ENCODE measurements at places on chromosomes 3 and 15. TPM values are rescaled to one million over a fixed set of nuclear protein-coding genes. Genes with fewer than 3 reads are reported as not detected.

The DISP2 gene
- total RNA-seq = 5.3 TPM

DNA sequence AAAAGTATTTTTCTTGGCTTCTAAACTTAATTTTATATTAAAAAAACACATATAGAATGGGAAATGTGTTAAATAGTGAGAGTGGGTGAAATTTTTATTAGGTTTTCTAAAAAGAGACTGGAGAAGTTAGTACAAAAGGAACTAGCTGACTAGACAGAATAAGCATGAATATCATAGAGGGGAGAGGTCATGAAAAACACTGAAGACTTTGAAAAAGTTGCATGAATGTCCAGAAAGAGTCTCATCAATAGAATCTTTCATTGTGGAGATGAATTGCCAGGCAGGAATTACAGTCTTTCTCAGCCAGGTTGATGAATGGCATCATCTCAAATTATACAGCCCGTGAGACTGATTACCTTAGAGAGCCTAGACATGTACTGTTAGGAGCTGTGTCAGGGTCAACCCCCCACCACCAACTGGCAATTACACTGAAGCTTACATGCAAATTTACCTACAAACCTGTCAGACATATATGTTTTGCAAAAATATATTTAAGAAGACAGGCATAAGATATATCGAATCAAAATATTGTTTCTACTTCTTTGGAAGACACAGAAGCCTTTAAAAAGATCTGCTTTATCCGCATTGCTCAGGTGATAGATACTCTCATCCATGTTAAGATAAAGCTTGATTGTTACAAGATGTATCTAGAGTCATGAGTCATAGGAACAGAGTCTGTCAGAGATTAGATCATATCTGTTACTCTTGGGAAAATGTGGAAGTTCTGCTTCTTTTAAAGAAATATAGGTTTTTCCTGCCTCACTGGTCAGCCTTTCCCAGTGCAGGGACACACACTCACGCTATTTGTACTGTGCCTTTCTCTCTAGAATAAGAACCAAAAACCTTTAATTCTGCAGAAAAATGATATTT, 34.8 kb upstream of the PFN2 start:
- no peak for DNase-seq

DNA sequence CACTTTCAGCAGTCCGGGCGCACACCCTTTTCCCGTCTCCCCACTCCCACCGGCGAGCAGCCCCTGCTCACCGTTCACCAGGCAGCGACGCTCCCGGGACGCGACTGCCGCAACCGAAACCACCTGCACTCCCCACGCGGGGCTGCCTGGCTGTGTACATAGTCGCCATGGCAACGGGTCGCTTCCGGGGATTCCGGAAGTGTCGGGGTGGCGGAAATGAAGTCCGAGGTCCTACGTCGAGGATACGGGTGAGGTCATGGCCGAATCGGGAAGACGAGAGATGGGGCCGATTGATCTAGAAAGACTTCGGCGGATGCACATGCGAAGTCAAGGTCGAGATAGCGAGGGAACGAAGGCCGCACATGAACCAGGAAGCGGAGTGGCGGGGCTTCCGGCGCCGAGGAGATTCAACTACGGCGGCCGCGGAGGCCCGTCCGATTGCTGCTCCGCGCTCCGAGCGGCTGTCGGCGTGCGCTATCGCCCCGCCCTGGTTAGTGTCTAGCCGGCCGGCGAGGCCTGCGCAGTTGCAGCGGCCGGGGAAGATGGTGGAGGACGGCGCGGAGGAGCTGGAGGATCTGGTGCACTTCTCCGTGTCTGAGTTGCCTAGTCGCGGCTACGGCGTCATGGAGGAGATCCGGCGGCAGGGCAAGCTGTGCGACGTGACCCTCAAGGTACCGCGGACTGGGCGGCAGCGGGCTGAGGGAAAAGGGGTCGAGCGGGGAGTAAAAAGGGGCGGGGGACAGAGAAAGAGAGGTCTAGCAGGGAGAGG, at the start of the genes KIF9 and KLHL18:
TSS of gene KIF9 (minus strand) at position 376 of the 769 bp plus-strand sequence. CDS start 5,425 bp downstream, outside the sequence.
TSS of gene KLHL18 (plus strand) at position 521 of the 769 bp plus-strand sequence. CDS start at position 543, 22 bp downstream.
- peak; percentile 96 for DNase-seq

DNA sequence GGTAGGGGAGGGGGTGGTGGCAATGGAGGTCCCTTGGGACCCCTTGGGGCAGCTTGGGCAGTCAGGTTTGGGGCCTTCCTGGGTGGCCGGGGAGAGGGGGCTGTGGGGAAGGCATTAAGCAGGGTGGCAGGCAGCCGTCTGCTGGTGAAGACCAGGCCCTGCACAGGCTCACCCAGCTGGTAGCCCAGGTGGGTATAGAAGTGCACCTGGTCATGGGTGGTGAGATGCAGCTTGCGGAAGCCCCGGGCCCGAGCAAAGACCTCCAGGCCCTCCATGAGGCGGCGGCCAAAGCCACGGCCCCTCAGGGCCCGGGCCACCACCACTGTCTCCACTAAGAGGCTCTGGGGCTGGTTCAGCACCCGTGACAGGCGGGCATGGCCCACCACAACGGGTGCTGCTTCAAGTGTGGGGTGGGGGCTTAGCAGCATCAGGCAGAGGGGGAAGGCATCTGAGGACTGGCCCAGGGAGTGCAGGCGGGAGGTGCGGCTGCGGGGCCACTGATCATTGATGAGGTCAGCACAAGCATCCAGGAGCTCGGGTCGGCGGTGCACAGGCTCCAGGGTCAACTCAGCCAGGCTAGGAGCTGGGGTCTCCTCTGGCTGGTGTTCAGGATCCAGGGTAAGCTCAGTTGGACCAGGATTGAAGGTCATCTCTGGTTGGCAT, 2.4 kb downstream of the HYAL3 start:
- DNase-seq = no peak

DNA sequence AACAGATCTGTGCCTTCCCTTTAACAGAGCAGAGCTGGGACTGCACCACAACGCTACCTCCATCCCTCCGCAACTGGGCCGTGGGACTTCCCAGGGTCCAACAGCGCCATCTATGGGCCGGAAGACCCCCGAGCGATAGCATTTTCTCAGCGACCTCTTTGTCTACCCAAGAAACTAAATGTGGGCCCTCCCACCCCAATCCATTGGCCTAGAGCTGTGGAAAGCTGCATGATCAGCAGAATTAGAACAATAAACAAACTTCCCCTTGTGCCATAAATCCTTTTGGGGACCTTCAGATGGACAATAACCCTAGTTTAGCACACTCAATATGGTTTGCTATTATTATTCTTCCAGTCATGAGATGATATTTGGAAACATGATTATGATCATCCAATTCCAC, 74.8 kb upstream of the NTRK3 start:
- no peak for DNase-seq

GRCh38 chr3:140334132-140334929, 343.5 kb upstream of the TRIM42 start:
- no peak for DNase-seq

DNA sequence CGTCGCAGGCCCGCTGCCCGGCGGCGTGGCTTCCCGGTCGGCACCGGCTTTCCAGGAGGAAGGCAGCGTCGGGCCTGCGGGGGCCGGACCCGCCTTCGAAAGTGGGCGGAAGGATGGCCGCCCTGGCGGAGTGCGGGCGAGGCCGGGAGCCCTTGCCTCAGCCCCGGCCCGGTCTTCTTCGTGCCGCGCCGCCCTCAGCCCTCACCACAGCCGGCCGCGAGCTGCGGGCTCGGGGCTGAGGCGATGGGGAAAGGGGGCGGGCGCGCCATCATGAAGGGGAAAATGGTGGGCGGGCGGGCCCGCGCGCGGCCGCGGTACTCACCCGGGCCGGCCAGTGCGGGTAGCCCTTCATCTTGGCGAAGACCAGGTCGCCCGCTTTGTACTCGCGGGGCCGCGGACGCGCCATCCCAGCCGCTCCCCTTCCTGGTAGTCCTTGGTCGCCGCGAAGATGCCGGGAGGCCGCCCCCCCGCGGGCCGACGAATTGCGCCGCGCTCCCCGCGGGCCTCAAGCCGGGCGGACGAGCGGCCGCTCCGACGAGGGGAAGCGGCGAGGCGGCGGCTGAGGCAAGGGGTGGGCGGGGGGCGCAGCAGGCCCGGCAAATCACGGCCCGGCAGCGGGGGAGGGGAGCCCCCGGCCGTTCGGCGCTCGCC, 489 bp downstream of the HDGFL3 start:
- DNase-seq = peak; percentile 66

DNA sequence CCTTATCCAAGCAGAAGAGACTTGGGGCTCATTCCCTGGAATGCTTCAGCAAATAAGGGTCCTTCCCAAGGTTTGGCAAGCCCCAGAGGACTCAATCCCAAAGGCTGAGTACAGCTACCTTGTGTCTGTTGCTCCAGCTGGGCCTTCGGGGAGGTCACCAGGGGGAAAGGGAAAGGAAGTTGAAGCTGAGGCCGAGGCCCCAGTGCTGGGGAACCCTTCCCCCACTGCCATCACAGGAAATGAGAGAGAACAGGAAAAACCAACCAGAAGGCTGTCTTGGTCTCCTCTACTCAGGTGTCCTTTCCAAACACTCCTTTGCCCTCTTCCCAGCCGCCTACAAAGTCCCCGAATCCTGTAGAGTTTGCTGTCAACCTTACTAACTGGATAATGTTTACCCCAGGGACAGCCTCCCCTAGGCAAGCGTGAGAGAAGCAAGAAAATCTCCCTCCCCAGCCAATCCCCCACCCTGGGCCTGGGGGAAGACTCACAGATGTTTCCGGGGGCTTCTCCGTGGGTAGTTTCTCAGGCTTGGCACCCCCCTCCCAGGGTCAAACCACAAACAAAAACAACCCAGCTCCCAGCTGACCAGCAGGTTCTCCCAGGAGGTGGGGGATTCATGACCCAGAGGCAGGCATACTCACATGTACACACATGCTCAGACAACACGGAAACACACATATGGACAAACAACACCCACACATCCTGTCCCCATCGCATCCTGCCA, 5.5 kb downstream of the CSRNP1 start:
- DNase-seq = no peak

The FYCO1 gene
- total RNA-seq = 1.2 TPM

DNA sequence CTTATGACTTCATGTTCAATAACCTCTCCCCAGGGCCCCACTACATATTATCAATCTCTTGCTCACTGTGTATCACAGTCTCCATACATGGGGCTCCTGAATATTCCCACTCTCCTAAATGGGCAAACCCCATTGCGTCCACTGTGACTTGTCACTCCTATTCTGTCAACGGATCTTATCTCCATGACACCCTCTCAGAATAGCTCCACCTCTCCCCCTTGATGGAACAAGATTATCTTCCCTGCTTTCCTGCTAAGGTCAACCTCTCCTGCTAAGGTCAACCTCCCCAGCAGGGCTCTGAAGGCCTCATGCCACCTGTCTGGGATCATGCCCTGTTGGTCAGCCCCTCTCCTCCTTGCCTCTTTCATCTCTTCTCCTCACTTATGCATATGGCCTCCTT, 1.8 kb downstream of the CLDN18 start:
- no peak for DNase-seq

GRCh38 chr3:21613372-21614070, 137.5 kb downstream of the ZNF385D start:
- no peak for DNase-seq

The SPTSSB gene
- total RNA-seq = 3.3 TPM

DNA sequence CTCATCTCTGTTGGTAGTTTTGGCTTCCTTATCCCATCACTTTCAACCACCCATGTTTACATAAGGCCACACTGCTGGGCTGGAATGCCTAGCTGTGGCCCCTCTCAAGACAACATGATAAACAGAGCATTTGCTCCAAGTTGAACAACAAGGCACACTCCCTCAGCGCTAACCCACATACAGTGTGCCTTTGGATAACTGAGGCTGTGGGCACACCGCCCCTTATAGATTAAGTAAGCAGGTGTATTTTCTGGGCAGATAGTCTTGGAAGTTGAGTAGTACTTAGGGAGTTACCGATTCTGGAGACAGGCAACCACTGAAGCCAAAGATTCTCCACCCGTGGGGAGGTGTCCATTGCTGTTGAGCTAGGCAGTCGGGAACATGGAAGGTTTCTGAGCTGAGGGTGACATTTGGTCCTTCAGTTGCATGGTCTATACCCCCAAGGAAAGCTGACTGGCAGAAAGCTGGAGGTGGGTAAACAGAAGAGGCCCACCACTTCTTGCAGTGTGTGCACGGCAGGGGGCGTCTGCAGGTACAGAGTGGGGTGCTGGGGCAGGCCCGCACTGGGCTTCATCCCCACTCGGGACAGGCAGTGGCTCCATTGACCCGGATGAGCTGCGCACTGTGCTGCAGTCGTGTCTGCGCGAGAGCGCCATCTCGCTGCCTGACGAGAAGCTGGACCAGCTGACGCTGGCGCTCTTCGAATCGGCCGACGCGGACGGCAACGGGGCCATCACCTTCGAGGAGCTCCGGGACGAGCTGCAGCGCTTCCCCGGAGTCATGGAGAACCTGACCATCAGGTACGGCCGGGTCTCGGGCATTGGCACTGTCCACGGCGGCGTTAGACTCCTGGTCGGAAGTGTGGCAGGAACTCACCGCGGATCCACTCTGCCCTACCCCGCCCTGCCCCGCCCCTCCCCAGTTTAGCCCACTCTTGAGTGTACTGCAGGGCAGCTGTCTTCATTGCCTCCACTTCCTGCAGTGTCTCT, 16.8 kb downstream of the NOX5 start:
- DNase-seq = no peak

- no peak for DNase-seq
These were observed 176.2 kb upstream of the TPM1 start for GRCh38 chr15:62866366-62866765.

- no peak for DNase-seq
These were observed 64.5 kb upstream of the PLXNA1 start for GRCh38 chr3:126918355-126918821.

The CIB2 gene
- 25.7 TPM for total RNA-seq

The SNX22 gene
- total RNA-seq = 7.7 TPM

DNA sequence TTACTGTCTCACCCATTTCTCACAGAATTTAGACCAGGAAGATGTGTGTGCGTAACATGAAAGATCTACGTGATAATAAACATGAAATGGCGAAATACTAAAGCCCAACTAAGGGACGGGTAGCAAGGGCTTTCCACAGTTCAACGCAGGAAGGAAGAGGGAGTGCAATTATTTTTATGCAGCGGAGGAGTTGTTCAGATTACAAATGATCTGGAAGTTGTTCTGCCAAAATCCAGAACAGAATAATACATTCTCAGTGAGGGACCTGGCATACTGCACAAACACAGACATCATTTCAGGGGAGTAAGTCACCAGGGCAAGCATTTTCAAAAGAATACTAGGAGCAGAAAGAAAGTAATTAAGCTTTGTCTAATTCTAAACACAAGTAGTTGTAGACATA, 133.6 kb upstream of the RAP2B start:
- DNase-seq = no peak

GRCh38 chr15:74545776-74546656, 5.0 kb downstream of the ARID3B start:
- peak; percentile 81 for DNase-seq

The MAP6D1 gene
- total RNA-seq = 3.3 TPM

GRCh38 chr3:54696313-54696712, 231.5 kb downstream of the LRTM1 start:
- DNase-seq = no peak

- no peak for DNase-seq
These were observed 134.6 kb downstream of the LRRC28 start for GRCh38 chr15:99385865-99386264.

The ASB14 gene
- under 0.01 TPM for total RNA-seq

Measured in frontal cortex (tissue), 4 donors.